ENCODE measurements at places on chromosomes 6 and 20.
A peak's percentile ranks its signal among the peaks of the same experiment; 100 is the strongest.

DNA sequence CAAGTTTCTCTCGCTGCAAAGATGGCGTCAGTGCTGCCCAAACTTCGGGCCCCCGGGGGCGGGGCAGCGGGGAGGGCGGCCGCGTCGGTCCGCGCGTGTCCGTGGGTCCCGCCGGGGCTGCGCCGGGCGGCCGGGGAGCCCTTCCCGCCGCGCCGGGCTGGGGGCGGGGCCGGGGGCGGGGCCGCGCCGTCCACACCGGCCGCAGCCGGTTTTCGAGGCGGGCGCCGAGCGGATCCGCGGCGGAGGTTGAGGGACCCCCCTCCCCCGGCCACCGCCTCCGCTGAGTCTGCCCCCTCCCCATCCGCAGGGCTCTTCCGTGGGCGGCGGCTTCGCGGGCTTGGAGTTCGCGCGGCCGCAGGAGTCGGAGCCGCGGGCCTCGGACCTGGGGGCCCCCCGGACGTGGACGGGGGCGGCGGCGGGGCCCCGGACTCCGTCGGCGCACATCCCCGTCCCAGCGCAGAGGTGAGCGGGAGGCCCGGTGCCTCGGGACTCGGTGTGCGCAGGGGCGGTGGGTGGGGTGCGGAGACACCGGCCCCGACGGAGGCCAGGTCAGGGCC, 572 bp downstream of the SLC2A4RG start:
- DNase-seq = peak; percentile 57

- no peak for DNase-seq
Measured at GRCh38 chr6:36820700-36821580, 18.3 kb downstream of the CPNE5 start.

GRCh38 chr6:142881290-142881689, 63.7 kb downstream of the HIVEP2 start:
- DNase-seq = no peak

GRCh38 chr6:14921170-14921569, 324.7 kb upstream of the JARID2 start:
- peak; percentile 15 for DNase-seq

- DNase-seq = no peak
Measured at GRCh38 chr6:10991115-10991514, 53.0 kb downstream of the ELOVL2 start.

DNA sequence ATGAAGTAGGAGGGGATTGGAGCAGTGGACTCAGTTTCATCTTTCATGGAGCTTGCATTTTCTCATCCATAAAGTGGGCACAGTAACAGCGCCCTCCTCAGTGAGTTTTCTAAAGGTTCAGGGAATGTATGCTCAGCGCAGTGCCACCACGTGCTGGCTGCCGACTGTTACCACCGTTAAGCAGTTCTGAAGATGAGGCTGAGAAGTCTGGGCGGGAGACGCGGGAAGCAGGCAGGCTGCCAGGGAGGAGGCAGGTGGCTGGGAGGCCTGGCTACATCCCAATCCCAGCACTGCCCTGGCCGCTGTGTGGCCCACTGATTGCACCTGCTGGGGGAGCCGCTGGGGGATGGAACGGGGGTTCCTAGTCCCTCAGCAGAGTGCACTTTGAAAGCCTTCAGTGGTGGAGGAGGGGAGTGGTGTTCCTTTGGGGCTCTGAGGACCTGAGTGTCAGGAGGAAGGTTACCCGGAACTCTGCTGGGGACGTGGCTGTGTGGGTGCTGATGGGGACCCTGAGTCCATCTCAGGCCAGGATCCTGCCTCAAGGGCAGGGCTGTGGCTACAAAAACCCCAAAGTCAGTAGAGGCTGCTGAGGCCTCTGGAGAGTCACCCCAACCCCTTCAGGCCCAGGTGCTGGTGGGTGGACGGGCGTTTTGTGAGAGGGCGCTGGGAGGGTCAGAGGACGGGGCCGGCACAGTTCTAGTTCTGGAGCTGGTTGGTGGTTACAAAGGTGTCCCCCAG, 28.0 kb upstream of the PHACTR3 start:
- no peak for DNase-seq

DNA sequence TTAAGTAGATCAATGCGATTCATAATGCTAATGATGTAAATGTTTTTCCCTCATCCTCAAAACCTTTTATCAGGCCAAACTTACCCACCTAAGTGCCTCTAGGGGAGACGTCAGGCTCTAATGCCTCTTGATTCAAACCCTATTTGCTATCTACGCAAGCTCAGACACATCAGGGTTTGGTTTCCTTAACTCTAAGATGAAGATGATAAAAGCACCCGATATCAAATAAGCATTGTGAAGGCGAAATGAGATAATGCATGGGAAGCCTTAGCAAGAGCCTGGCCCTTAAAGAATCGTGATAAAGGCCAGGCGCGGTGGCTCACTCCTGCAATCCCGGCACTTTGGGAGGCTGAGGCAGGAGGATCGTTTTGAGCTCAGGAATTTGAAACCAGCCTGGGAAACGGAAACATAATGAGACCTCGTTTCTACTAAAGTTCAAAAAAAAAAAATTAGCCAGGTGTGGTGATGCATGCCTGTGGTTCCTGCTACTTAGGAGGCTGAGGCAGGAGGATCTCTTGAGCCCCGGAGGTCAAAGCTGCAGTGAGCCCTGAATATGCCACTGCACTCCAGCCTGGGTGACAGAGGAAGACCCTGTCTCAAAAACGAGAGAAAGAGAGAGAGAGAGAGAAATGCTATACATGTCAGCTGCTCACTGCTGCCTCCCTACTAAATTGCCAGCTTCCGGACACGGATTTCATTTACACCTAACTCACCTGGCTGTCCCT, 13.5 kb downstream of the CNKSR3 start:
- no peak for DNase-seq

GRCh38 chr20:20518263-20518662, 150.4 kb downstream of the INSM1 start:
- DNase-seq = no peak

- no peak for DNase-seq
Measured at GRCh38 chr6:125154118-125154760, 666 bp downstream of the TPD52L1 start.

GRCh38 chr20:44181611-44182010, 5.4 kb downstream of the JPH2 start:
- no peak for DNase-seq

- peak; percentile 8 for DNase-seq
Measured at GRCh38 chr20:967796-968742, 34.0 kb downstream of the RSPO4 start.
